ENCODE measurements at places on chromosomes 2 and 18.

DNA sequence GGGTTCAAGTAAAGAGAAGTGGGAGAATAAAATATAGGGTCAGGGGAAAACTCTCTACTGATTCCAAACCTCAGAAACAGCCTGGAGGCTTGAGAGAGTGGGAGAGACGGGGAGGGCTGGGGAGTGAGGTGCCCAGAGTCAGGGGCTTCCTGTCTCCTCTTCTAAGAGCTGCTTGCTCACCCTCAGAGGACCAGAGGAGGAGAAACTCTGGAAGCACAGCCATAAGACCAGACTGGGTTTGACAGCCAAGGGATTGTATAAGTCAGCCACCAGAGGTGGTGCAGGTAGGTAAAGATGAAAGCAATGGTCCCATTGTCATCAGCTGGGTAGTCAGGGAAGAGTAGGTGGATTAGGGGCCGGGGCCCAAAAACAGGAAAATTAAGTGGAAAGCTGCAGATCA, 259.4 kb downstream of the TNS1 start:
- no peak for DNase-seq

DNA sequence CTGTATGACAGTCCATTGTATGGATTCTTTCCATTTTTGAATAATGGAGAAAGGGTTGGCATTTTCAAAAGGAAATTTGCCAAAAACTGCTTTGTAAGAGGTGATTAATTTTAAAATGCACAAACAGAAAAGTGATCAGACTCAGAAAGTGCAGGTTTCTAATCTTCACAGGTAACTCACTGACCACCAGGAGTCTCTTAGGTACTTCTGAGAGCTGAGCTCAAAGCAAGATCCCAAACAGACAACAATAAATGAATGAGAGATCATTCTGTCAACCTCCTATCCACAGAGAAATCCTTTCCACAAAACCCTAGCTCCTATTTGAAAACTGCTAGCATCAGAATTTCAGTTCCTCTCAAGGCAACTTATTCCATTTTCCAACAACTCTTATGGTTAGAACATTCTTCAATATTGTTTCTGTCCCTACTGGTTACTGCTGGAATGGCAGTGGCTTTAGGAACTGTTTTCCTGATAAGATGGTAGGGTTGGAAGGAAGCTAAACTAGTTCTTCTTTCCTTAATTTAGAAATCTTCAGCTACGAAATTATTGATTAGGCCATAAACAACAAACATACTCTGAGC, 20.6 kb upstream of the HAAO start:
- DNase-seq = peak; percentile 41

DNA sequence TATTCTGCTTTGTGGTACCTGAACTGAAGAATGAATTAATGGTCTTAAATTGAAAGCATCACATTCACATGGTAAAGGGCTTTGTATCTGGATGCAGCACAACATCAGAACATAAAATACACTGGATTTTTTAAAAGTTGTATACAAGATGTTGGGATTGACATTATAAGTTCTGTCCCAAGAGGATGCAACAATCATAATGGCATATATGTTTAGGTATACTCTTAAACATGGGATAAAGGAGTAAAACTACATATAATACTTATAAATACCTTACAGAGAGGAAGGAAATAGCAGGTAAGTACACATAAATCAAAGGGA, 171.9 kb downstream of the THADA start:
- DNase-seq = no peak

- DNase-seq = peak; percentile 70
Measured at GRCh38 chr2:219344751-219345430, 12.3 kb upstream of the RESP18 start.

GRCh38 chr2:102021779-102022178, 30.0 kb downstream of the IL1R2 start:
- no peak for DNase-seq

All from NCI-H524 (cell line).